ENCODE measurements at places on chromosomes 6 and 20.

GRCh38 chr6:26389349-26389894 is 6.5 kb downstream of the BTN2A2 start:
- peak; percentile 67 for DNase-seq

- no peak for DNase-seq
Observed at GRCh38 chr6:16362819-16363589, 124.6 kb downstream of the GMPR start.

GRCh38 chr6:156848533-156848932 is 71.4 kb downstream of the ARID1B start:
- DNase-seq = no peak

- no peak for DNase-seq
Observed at GRCh38 chr6:41747256-41748101, at the start of gene PGC. TSS of gene PGC (minus strand) at chr6:41747397. CDS start at chr6:41747334, 63 bp downstream.

- peak; percentile 32 for DNase-seq
Observed at GRCh38 chr20:49964964-49965780, 17.6 kb upstream of the SNAI1 start.

DNA sequence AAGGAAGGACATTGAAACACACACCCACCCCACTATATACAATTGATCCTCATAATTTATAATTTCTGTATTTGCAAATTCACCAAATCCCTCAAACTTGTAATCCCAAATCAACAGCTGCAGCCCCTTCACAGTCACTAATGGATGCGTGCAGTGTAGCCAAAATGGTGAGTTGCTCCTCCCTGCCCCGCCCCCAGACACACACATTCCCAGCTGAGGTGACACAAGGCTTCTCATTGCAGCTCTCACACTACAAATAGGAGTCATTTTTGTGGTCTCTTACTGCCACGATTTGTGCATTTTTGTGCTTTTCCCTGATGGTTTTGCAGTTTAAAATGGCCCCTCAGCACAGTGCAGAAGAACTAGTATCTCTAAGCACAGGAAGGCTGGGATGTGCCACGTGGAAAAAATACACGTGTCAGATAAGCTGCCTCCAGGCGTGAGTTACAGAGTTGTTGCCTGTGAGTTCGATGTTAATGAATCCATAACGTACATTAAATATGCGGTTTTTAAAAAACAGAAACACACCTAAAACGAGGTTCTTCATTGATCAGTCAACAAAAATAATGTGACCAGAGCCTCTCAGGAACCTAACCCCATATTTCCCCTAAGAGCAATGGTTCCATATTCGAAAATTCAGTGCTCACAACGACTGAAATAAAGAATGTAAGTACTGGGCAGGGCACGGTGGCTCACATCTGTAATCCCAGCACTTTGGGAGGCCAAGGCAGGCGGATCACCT is 8.2 kb downstream of the ATP9A start:
- DNase-seq = no peak

DNA sequence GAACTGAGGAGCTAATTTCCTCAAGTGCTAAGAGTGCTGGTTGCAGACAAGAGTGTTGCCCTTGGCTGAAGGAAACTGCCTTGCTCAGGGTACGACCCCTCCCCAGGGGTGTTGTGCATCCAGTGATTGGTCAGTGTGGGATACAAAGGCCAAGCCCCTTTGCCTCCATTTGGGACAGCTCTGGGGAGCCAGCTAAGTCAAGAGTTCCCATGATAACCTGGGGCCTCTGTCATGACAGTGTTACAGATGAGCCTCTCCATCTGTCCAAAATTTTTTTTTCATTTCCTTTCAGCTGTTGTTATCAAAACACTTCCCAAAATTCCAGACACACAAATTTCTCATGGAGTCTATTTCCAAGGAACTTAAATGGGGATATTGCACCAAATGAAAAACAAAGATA is 93.3 kb downstream of the HS3ST5 start:
- no peak for DNase-seq

DNA sequence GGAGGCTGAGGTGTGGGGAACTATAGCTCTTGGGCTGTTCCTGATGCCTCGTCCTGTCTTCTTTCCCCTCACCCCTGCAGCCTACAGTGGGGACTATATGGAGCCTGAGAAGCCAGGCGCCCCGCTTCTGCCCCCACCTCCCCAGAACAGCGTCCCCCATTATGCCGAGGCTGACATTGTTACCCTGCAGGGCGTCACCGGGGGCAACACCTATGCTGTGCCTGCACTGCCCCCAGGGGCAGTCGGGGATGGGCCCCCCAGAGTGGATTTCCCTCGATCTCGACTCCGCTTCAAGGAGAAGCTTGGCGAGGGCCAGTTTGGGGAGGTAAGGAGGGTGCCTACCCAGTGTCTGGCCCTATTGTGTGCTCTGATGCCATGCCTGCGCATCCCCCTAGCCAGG is 11.5 kb upstream of the GTF2H4 start:
- no peak for DNase-seq

DNA sequence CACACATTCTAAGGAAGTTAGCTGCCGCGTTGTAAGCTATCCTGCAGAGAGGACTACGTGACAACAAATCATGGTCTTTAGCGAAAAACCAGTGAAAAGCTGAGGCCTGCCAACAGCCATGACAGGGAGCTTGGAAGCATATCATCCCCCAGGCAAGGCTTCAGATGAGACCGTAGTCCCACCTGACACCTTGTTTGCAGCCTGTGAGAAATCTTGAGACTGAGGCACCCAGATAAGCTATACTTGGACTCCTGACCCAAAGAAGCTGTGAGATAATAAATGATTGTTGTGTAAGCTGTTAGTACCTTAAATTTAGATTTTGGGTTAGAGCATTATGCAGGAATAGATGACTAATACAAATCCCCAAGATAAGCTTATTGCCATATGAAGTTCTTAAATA is 45.4 kb upstream of the SENP6 start:
- no peak for DNase-seq

- no peak for DNase-seq
Observed at GRCh38 chr6:55654445-55654844, 75.5 kb upstream of the HMGCLL1 start.

DNA sequence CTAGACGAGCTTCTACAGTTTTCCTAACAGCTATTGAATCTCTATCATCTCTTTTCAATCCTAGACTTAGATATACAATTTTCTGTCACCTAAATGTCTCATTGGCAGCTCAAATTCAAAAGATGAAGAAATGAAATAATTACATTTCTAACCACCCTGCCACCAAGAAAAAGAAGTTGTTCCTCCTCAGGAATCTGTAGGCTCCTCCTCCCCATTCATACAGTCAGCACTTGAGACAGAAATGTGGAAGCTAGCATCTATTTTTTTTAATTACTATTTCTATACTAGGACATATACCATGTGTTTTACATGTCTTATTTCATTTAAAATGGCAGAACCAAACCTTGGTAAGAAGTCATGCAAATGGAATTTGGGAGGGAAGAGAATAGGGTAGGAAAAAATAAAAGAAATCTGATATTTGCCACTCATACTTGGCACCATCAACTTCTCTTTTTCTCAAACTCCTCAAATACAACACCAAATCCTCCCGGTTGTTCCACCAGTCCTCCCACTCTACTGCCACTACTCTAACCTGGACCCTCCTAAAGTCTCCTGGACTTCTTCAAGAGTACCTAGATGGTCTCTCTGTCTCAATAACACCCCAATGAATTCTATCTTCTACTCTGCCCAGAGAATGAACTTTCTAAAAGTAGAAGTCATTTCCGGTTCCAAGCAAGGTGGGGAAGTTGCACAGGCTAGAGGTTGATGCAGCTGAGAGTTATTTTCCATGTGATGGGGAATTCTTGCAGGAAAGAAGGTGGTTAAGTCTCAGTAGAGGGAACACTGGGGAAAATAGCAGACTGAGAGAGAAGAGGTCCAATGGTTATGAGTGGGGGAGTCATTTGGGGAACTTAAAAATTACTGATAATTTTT is 54.1 kb downstream of the ATXN1 start:
- DNase-seq = peak; percentile 16

- no peak for DNase-seq
Observed at GRCh38 chr20:61440548-61441055, 188.5 kb downstream of the CDH4 start.

GRCh38 chr20:61621035-61621730 is 369.1 kb downstream of the CDH4 start:
- DNase-seq = no peak

GRCh38 chr6:25147223-25147622 is 132.0 kb upstream of the CARMIL1 start:
- DNase-seq = no peak

DNA sequence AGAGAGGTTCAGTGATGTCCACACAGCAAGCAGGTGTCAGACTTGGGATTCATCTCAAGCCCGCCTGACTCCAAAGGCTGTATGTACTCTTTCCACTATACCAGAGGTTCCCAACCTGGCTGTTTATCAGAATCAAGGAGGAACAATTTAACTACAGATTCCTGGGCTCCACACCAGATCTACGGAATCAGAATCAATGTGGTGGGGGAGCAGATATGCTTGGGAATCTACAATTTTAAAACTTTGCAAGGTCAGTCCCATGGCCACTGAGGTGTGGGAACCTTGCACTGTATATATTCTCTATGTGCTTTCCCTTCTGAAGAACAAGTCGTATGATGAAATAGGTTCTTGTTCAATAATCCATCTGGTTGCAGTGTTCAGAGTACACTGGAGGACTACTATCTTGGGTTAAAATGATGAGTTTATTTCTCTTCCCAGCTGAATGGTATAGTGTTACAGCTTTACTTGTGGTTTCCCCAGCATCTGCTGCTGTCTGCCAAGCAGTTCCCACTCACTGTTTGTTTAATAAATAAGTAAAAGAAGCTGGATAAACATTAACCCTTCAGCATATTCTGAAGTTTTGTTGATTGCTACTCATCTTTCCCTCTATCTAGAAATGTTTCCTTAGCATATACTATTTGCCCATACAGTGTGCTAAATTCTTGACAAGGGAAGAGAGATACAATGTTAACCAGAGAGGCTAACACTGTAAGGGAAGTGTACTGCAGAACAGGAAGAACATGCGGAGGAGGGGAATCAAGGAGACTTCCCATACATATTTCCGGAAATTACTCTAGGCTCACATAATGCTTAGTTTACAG is 9.9 kb downstream of the TTI1 start:
- DNase-seq = peak; percentile 58

GRCh38 chr20:12528591-12529041 is 480.2 kb upstream of the SPTLC3 start:
- no peak for DNase-seq

- DNase-seq = no peak
Observed at GRCh38 chr20:23880417-23880816, 869 bp upstream of the CST5 start.

- no peak for DNase-seq
Observed at GRCh38 chr20:52261792-52262191, 70.2 kb upstream of the ZFP64 start.

DNA sequence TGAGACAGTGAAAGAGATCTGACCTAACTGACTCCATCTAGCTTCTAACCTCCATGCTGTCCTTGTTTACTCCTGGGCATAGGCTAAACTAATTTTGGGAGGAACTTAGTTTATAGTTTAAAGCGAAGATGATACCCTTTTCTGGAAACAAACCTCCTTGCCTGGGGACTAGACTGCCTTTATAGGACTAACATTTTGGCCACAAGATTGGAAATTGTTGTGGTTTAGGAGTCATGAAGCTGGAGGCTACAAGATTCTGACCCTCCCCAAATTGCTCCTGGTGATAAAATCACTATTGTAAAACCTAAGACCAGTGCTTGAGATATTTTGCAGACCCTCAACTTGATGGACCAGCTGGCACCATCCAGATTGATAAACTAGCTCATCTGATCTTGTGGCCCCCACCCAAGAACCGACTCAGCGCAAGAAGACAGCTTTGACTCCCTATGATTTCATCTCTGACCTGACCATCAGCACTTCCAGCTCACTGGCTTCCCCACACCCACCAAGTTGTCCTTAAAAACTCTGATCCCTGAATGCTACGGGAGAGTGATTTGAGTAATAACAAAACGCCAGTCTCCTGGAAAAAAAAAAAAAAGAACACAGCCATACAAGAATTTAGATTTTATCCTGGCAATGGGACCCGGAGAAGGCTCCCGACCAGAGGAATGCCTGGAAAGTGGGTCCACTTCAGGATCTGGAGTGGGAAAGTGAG is 63.0 kb downstream of the ABHD12 start:
- DNase-seq = no peak

DNA sequence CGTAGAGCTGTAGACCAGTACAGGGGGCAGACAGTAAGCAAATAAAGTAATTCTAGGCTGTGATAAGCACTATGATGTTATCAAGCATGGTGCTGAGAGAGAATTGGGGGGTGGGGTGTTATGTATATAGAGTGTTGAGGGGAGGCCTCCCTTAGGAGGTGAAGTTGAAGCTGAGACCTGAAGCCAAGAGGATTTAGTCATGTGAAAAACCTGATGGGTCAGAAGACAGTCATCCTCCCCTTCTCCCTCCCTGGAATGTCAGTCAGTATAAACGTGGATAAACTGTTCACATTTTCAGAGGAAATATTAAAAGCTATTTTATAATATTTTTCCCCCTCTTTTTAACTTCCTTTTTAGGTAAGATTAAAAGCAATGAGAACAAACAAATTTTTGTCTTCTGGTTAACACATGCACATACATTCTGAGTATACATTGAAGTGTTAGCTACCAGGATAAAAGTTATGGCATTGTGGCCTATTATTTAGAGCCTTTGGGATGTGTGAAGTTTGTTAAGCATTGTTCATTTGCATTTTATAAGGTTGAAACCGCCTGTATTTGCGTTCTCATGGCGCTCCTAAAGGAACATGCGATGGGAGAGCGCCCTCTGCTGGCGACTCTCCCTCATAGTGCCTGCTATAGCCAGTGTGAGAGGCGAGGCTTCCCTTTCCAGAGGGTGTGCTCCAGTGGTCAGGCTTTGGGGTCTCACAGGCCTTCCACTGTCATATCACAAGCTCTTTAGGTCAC is 35.4 kb upstream of the MAPK13 start:
- DNase-seq = peak; percentile 82

DNA sequence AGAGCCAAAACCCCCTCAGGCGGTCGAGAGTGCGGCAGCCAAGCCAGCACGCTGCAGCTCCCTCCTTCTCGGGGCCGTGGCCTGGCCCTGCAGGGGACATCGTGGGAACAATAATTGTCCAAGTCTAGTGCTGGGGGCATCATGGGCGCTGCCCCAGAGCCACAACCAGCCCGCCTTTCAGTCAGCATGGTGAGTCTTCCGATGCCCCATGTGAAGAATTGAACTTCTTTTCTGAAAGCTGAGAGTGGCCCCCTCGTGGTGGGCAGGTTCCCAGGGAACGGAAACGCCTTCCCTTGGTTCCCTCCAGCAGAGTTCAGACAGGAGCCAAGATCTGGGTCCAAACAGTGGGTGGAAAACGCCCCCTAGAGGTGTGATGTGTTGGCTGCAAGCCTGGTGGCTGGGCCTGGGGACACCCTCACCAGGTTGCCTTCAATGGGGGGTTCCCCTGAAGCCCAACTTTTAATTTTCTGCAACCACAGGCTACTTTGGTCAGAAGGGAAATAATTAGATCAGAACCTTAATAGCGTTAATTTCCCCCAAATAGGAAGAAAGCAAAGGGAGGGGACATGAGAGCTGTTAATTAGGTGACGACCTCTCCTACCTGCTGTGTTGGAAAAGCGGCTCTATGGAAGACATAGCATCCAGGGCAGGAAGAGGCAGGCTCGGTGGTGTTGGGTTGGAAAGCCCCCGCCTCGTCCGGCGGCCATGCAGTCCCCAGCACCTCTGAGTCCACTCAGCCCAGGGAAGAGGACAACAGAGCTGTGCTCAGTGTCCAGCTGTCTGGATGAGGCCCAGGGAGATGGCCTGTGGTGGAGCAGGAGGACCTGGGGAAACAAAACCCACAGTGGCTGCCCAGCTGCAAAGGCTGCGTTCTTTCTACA is 4.7 kb upstream of the MRGBP start:
- peak; percentile 91 for DNase-seq
